ENCODE measurements at places on chromosomes 1 and 21. TPM values are rescaled to one million over a fixed set of nuclear protein-coding genes. Genes with fewer than 3 reads are reported as not detected.

CFHR3 gene
- not detected for total RNA-seq

DNA sequence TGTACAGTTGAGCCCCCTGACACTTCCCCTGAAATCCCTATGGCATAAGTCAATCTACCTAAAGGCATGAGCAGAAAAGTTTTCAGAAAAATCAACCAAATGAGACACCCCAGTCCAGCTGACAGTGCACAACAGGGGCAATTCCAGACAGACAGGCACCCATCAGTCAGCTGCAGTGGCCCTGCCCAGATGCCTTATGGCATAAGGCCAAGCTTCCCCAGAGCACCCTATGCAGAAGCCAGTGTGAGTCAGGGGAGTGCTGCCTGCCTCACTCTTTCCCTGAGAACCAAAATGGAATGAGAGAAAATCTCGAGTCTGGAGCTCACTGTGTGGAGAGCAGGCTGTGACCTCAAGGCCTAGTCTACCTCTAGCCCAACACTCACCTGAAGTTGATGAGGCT, 38.1 kb downstream of the MRAP start:
- DNase-seq = no peak

- no peak for DNase-seq
These were observed 164.3 kb upstream of the ZC3H12A start for GRCh38 chr1:37310064-37310463.

DNA sequence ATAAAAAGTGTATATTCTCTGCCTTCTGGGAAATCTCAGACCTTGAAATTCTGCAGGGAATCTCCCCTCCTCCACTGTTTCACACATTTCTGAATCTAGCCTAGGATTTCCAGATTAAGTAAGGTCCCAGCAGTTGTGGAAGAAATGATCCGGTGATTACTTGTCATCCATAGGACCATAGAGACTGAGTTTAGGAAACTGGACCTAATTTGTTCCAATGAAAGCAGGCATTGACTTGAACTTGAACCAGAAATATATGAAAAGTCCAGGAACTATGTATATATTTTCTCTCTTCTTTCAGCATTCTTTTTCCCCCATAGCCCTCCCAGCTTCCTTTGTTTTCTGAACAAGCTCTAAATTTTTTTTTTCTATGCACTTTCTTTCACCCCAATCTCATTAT, 149.5 kb upstream of the SPAG17 start:
- no peak for DNase-seq

DNA sequence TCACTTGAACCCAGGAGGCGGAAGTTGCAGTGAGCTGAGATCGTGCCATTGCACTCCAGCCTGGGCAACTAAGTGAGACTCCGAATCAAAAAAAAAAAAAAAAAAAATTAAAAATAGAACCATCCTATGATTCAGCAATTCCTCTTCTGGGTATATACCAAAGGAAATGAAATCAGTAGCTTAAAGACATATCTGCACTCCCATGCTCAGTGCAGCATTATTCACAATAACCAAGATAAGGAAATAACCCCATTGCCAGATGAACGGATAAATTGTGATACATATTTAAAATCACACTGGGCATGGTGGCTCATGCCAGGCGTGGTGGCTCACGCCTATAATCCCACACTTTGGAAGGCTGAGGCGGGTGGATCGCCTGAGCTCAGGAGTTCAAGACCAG, 23.8 kb downstream of the ALDH9A1 start:
- DNase-seq = peak; percentile 57

DNA sequence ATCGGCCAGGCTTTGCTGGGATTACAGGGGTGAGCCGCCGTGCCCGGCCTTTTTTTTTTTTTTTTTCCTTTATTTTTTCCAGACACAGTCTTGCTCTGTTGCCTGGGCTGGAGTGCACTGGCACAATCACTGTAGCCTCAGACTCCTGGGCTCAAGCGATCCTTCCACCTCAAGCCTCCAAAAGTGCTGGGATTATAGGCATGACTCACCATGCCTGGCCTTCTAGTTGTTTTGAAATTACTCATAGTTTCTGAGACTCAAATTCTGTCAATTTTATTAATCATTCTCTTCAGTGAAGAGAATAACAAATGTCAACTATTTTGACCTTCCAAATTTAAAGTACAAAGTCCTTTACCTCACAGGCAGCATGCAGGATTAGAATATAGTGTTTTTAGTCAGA, 374.5 kb downstream of the PLA2G4A start:
- DNase-seq = peak; percentile 2

DNA sequence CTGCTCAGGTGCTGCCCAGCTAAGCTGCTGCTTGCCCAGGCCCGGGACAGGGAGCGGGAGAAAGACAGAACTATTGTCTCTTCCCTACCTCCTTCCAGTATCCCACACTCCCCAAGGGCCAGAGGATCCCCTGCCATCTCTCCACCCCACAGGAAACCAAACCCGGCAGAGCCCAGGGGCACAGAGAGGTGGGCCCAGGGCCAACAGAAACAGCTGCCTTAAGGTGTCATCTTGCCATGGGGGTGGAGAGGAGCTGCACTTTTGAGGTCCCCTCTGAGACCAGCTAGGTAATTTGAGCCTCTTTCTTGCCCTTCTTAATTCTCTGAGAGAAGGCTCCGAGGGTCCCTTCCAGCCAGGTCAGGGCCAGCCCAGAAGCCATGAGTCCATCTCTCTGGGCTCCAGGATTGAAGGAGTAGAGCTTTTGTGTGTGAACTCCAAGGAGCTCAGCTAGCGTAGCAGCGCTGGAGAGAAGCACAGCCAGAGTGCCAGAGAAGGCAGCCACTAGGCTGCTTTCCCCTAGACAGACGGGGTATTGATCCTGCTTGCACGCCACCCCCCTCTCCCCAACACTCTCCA, 9.7 kb upstream of the GPR61 start:
- no peak for DNase-seq

DNA sequence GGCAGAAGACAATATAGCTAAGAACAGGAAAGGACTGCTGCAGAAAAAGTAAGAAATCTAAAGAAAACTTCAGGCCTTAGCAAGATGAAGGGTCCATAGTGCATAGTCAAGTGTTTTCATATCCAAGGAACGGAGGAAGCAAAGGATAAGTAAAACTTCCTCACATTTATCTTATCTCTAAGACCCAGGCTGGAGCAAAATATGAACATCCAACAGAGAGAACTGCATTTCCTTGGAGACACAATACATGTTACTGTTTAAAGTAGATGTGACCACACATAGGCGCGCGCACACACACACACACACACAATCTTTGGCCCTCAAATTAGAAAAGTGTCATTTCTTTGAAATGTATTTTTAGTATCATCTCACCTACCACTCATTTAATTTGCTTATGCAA, 66.7 kb downstream of the TTLL7 start:
- no peak for DNase-seq

Measured in endothelial cell of umbilical vein (primary cell).